ENCODE measurements at places on chromosomes 5 and 9.

DNA sequence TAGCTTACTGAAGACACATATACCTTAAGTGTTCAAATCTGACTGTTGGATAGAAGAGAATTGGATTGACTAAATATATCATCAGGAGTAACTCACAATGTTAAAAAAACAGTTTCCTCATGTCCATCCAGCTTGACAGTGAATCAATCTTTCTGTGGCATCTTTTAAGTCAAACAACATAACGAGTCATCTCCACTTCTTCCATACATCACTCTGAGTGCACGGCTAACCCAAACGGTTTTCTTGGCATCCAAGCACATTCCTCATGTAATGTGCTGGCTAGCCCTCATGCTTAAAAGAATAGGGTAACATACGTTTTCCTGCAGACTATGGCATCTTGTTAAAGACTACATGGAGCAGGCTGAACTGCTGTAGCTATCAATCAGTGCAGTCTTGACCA is 291.5 kb upstream of the TRPC7 start:
- DNase-seq: no peak

GRCh38 chr9:5449521-5450358 is 602 bp upstream of the CD274 start:
- DNase-seq: peak; percentile 19

GRCh38 chr5:172645271-172646055 is 4.4 kb downstream of the NEURL1B start:
- no peak for DNase-seq

- DNase-seq: no peak
These were observed 2.5 kb downstream of the RALGDS start for GRCh38 chr9:133118568-133118967.

DNA sequence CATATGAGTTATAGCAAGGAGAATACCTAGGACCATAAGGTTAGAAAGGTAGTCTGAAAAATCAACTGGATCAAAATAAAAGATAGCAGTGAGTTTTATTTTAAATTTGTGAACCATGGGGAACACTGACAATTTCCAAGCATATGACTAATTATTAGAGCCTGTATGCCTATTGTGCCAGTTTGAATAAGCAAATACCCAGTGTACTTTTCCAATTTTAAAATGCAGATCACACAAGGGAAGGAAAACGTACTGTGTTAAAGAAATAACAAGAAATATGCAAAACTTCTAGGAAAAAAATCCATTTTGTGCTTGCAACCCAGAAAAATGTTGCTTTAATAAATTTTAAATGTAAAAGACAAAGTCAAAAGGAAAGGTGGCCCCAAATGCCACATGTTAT is 257.4 kb downstream of the BNC2 start:
- DNase-seq: no peak

DNA sequence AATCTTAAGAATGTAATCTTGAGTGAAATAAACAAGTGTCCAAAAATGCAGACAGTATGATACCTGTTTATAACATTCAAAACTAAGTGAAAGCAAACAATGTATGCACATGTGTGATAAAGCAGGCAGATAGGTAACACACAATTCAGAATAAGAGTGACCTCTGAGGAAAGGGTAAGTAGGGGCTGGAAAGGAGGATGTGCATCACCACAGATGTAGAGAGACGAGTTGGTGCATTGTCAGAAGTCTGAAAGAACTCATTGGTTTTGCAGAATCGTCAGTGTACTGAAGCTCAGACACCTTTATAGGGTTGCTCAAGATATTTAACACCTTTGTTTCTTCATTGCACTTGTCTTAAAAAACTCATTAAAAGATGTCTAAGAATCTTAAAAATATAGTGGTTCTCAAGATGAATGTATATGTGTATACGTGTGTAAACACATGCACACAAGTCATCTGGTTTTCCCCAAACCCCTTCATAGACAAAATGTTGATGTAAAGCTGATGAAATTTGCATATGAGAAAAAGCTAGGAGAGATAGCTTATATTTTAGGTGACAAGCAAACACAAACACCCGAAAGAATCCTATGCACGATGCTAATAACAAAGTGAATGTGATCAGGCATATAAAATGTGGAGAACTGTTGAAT is 197.6 kb upstream of the MEF2C start:
- DNase-seq: no peak

- DNase-seq: no peak
These were observed 16.2 kb downstream of the UHRF2 start for GRCh38 chr9:6428940-6429889.

DNA sequence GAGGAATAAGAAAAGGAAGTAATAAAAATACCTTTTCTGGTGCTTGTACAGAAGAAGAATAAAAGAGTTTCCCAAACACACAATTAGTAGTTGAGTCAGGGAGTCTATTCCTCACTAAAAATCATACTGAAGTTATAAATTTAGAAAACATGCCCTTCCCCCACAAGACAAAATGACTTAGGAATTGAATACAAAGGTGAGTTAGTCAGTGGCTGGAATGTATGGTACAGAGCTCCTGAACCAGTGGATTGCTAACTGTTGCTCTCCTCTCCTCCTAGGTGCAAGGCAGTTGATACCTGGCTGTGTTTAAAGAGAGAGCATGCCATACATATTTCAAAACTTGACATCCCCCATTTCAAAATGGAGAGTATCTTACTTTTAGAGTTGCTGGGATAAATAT is 1.9 kb downstream of the GDA start:
- DNase-seq: no peak

DNA sequence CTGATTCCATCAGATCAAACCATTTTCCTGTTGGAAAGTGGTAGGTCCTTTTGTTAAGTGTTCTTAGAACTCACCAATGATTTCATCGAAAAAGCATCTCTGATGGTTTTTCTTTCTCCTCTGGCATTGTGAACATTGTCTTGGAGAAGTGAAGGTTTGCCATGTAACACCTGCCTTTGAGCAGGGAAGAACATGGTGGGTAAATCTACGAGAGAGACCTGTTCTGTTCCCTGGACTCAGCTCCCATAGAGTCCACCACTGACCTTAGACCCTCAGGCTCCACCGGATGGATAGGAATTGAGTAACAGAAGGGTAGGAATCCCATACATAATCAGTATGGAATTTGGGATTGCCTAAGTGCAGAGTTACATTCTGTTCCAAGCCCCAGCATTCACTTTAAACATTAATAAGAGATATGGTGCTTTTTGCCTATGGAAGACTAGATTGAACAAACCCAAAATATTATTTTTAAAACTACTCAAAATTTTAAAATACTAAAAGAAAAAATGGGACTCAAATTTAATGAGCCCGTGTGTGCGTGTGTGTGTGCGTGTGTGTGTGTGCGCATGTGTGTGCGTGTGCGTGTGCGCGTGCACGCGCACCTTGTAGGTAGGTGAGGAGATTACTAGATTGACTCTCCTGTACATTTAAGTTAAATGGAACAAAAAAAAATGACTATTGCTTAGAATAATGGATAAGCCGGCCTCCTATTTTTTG is 92.0 kb downstream of the C9orf152 start:
- no peak for DNase-seq

DNA sequence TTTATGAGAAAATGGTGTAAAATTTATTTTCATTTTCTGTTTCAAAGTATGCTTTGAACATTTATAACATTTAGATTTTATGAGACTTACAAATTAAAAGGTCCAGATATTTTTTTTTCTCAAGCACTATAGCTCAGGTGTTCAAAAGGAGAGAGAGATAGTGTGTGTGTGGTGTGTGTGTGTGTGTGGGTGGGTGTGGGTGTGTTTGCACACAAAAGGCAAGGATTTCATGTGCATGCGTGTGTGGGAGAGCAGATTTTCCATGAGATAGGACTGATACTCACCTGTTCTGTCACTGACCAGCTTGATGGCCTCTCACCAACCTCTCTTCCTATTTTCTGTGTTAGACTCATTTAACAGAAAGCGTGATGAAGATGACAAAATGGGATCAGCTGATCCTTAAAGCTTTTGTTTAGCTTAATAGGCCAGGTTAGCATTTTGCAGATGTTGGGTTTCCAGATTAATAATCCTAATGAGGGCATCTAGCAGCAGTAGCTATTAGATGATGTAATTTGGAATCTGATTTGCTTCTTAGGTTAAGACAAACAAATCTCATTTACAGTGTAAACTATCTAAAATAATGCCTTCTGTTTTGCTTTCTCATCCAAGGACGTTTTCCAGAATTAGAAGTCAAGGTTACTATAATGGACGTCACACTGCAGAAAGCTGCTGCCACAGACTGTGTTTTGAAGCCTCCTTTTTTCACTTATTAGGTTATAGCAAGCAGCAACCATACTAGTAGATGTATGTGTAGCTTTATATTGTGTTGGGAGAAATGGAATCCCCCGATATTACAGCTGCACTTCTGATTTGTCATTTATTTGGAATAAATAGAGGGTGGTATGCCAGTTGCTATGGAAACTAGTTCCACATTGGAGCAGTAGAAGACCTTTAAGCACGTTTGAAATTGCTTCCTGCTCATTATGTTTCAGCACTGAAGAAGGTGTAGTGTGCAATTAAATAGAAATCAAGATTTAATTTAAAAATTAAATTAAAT is 355.6 kb downstream of the TAF11L14 start:
- DNase-seq: peak; percentile 34

DNA sequence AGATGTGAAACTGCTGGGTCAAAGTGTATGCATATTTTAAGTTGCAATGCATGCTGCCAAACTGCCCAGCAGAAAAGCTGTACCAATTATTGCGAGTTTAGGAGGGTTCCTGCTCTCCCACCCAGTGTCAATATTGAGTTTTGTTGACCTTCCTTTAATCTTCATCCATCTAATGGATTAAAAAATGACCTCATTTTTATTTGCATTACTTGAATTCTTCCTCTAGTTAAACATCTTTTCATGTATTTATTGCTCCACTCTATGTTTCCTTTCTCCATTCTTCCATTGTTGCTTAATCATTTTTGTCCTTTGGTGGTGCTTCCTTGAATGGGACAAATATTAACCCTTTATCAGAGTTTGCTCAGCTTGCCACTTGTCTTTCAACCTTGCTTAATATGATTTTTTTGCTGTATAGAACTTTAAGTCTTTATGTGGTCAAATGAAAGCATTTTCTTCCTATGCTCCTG is 32.4 kb downstream of the TLE1 start:
- DNase-seq: no peak

- no peak for DNase-seq
These were observed 483.0 kb downstream of the SEMA5A start for GRCh38 chr5:9062873-9063272.

DNA sequence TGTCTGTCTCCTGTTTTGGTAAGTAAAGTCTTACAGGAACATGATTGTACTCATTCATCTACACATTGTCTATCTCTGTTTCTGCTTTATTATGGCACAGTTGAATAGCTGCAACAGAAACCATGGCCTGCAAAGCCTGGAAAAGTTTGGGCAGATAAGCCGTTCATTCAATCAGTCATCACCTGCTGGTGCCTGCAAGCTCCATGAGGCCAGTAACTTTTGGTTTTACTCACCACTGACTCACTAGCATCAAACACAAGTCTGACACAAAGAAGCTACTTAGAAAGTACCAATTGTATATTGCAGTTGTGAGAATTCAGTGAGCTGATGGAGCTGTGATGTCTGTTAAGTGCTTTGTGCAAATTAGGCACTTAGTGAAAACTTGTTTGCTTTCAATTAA is 373.6 kb upstream of the SGCD start:
- no peak for DNase-seq

GRCh38 chr5:170628028-170628427 is 124.2 kb downstream of the KCNIP1 start:
- DNase-seq: no peak

- DNase-seq: no peak
These were observed 416.9 kb downstream of the PSAT1 start for GRCh38 chr9:78713614-78714405.

DNA sequence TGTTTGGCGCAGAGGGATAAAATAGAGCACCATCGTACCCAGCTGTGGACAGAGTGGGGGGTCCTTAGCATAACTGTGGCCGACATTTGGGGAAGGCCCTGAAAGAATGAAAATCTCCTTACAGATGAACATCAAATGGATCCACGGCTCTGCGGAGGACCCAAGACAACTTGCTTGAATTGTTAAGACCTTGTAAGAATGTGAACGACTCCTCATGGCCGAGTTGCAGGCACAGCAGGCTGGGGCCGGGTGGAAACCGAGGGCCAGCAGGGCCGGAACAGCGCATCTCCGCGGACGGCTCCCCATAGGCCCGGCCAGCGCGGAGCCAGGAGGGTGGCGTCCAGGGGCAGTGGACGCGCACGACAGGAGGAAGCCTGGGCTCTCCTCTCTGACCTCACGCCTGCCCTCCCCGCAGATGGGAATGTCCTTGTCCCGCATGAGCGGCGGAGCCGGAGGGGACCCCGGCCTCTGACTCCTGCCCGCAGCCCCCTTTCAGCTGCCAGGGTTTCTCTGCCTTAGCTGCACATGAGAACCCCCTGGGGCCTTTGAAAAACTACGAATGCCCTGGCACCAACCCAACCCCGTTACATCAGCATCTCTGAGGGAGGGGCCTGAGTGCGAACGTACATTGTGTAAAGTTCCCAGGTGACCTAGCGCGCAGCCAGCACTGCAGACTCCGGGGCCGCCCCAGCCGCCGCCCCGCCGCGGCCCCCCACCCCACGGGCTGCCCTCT is 36.2 kb upstream of the PTCH1 start:
- peak; percentile 50 for DNase-seq

DNA sequence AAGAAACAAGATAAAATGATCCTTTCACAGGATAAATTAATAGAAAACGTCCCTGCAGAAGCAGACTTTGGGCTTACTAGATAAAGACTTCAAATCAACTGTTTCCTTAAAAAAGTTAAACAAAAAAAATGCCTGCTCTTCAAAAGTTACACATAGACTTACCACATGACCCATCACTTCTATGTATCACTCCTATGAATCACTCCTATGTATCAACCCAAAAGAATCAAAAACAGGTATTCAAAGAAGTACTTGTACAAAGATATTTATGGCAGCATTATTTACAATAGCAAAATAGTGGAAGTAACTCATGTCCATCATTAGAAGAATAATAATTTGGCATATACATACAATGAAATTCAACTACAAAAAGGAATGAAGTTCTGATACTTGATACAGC is 56.3 kb upstream of the PRDM9 start:
- DNase-seq: no peak

GRCh38 chr9:107750741-107751566 is 261.4 kb upstream of the KLF4 start:
- peak; percentile 93 for DNase-seq

- DNase-seq: no peak
These were observed 147.3 kb downstream of the MTX3 start for GRCh38 chr5:79843450-79844388.

DNA sequence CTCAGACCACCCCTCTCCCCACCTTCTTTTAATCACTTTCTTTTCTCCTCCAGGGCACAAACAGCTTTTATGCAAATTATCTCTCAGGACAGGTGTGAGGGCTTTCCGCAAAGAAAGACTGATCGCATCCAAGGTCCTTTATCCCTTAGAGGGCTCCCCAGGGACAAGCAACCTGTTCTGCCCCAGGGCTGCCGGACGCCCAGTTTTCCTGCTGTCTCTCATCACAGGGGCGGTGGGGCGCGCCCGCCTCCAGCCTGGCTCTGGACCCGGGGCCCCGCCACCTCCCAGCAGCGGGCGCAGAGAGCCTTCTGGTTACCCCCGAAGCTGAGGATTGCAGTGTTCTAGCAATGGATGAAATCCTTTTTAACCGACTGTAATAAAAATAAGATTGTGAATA is 266.1 kb downstream of the CWC27 start:
- no peak for DNase-seq

- DNase-seq: no peak
These were observed 355.1 kb upstream of the GRIA1 start for GRCh38 chr5:153135411-153135810.

GRCh38 chr5:65068410-65068809 is 299.7 kb downstream of the CWC27 start:
- no peak for DNase-seq
